ENCODE measurements at places on chromosomes 6 and 20.

GRCh38 chr6:162005372-162005771 is 722.2 kb downstream of the PRKN start:
- DNase-seq: no peak

GRCh38 chr6:14848019-14848418 is 397.9 kb upstream of the JARID2 start:
- DNase-seq: no peak

DNA sequence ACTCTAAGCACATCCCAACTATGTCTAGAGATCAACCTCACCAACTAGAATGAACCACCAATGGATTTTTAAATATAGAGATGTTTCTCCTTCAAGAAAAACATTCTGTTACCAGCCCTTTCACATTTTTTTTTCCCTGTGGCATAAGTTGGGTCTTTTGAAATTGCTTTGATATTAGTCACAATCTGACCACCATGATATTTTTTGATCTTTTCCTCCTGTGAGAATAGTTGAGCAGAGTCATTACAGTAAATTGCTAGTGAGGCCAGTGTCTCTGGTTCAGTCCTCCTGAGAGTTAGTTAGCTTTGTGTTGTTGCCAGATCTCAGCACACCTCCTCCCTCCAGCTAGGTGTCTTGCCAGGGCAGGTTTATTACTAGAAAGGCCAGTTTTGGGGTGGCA is 79.7 kb upstream of the MYLIP start:
- no peak for DNase-seq

DNA sequence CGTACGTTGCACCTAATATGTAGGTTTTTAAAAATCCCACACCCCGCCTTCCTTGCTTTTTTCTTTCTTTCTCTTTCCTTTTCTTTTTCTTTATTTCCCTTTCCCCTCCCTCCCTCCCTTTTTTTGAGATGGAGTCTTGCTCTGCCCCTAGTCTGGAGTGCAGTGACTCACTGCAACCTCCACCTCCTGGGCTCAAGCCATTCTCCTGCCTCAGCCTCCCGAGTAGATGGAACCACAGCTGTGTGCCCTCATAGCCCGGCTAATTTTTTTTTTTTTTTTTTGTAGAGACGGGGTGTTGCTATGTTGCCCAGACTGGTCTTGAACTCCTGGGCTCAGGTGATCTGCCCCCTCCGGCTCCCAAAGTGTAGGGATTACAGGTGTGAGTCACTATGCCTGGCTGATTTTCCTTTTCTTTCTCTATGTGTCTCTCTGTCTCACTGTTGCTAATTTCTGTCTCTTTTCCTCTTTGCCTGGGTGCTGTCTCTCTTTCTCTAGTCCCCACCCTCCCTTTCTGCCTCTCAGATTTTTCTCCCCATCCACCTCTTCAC is 61.2 kb downstream of the SRC start:
- no peak for DNase-seq

DNA sequence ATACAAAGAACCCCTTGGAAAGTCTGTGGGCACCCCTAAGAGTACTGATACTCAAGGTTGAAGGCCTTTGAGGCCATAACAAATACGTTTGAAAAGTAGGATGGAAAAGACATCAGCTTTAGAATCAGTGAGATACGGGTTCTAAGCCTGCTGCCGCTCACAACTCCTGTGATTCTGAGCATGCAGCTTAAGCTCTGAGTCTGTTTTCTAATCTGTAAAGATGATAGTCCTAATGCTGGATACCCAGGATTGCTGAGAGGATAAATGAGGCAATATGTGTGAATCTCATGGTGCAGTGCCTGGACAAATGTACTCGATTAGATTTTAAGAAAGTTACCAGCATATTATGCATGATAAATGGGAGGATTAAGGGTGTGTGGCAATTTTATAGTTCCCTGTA is 321.0 kb upstream of the HSF2 start:
- no peak for DNase-seq

GRCh38 chr6:148383658-148384368 is 41.2 kb downstream of the SASH1 start:
- DNase-seq: no peak

DNA sequence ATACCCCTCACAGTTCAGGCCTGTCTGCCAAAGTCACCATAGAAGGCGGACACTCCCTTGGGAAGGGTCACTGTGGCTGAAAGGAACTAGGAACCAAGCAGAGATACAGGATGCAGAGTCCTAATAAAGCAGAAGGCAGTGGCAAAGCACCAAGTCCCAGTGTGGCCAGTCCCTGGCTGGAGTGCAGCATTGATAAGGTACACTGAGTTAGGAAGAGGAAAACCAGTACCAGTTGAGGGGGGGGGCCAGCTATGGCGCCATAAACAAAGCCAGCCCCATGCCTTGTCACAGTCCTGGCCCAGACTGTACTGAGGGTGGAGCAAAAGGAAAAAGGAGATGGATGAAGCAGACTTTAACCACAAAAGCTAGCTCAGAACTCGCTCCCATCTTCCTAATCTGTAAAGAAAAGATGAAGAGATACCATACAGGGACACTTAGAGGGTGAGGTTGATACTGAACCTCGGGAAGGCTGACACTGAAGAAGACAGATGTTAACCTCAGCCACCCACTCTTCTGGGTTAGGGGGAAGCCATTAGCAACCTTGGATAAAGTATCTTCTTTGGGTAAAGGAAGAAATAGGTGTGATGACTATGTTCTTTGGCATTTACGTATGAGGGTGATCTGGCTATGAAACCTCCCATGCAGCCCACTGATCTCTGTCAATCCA is 7.8 kb downstream of the ABHD12 start:
- DNase-seq: no peak

DNA sequence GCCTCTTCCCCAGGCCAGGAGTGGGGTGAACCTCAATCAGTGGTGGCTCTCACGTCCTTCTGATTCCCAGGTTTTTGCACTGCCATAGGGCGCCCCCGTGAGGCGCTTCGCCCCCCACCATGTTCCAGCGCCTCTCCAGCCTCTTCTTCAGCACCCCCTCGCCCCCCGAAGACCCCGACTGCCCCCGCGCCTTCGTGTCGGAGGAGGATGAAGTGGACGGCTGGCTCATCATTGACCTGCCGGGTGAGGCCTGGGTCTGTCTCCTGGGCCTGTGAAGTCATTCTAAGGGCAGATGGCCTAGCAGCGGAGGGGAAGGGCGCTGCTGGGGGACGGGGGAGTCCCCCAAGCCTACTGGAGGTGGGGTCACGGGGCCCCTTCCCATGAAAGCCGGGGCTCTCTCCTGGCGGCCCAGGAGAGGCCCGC is 4.5 kb downstream of the TP53INP2 start:
- peak; percentile 39 for DNase-seq

DNA sequence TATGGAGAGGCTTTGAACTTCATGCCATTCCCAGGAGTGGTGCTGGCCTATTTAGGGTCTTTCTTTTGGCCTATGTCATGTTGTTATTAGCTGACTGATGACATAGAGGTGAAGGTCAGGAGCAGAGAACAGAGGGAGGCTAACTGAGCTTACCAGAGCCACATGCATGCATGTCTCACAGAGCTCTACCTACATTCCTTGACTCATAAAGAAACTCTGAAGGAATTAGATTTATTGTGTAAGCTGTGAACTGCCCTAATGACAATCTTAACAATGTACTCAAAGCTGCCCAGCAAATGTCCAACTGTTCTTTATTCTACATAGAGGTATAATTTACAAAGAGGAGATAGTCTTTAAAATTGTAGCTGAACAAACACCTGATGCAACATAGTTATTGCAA is 192.7 kb upstream of the CNR1 start:
- no peak for DNase-seq

GRCh38 chr6:120108061-120108795 is 758.7 kb upstream of the MAN1A1 start:
- DNase-seq: no peak

DNA sequence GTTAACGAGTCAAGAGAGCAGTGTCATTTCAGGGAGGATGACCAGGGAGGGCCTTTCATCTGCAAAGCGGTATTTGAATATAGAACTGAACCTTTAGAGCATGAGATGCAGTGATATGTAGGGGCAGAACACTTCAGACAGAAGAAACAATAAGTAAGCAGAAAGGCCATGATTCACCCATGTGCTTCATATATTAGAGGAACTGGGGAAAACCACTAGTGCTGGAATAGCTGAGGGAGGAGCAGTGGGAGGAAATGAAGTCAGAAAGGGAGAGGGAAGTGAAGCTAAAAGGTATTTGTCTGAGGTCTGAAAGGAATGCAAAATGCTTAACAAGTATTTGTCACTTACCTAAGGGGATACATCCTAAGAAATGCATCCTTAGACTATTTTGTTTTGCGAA is 391.2 kb downstream of the ADGRB3 start:
- DNase-seq: no peak

GRCh38 chr6:21559238-21559637 is 34.3 kb upstream of the SOX4 start:
- DNase-seq: no peak

DNA sequence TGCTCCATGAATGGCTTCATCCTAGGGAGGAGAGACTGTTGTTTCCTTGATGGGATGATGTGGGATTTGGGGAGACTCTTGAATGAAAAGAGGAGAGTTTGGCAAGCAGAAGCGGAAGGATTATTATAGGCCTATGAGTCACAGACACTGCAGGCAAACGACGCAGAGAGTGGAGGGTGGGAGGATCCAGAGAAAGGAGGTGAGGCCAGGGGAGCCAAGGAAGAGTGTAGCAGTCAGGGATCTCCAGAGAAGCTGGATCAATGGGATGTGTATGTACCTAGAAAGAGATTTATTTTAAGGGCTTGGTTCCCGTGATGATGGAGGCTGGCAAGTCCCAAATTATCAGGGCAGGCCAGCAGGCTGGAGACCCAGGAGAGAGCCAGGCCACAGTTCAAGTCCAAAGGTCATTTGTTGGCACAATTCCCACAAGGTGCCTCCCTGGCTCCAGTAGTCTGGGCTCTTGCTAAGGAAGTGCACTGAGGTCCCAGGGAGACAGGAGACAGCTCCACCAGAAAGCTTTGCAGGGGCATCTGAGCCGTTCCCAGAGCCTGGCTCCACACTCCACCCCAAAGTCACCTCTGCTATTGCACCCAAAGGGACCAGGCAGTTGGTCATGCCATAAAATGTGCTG is 76.0 kb downstream of the ADTRP start:
- DNase-seq: no peak

DNA sequence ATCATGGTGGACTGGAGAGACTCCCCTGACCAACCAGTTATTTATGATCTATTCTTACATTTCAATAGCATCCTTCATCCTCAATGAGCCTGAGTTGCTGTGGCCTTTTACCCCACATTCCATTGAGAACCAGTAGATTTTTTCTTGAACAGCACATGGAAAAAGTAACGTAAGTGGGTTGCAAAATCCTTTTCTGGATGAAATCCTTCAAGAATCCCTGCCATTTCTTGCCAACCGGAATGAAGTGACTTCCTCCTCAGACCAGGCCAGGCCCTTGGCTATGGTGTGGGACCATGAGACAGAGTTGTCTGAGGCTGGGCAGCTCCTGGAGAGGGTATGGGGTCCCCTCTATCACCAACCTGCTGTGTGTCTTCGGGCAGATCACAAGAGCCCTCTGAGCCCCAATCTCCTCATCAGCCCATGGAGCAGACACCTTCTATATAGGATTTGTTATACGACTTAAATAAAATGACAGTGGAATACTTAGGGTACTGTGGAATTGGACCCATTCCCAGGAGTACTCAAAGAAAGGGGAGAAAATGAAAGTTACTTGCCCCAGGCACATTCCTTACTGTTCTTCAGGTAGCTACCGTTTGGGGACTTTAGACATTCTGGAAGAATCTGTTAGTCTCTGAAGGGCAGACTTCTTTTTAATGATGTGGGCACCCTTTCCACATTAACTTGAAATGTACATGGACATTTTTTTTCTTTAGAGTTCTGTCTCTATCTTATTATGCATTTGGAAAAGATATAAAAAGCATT is 10.9 kb downstream of the EYA2 start:
- DNase-seq: no peak

- DNase-seq: no peak
These were observed 246.6 kb downstream of the PHF3 start for GRCh38 chr6:63882208-63882607.

DNA sequence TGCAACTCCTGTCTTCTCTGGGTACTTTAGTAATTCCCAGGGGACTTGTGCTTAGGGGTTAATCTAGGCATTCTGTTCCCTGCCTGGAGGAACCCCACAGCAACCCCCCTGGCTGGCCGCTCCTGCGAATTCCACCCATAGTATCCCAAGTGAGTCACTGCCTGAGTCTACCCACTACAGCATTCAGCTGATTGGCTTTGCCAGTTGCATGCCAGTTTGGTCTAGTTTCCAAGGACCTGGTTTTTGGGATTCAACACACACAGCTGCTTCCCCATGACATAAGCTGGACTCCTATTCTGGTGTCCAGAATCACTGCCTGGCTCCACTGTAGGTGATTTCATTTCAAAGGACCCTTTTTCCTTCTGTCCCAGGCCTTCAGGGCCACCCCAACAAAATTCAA is 40.3 kb downstream of the PLCG1 start:
- no peak for DNase-seq

DNA sequence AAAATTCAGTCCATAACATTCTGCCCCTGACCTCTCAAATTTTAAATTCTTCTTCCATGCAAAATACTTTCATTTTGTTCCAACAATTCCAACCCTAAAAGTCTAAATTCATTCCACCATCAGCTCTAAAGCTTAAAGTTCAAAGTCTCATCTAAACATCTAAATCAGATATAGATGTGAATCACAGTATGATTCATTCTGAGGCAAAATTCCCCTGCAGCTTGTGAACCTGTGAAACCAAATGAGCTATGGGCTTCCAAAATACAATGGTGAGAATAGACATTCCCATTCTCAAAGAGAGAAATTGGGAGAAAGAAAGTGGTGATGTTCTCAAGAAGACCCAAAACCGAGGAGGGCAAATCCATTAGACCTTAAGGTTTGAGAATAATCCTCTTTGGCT is 309.8 kb downstream of the HIVEP2 start:
- DNase-seq: no peak

- no peak for DNase-seq
These were observed 9.4 kb upstream of the HLA-DQA1 start for GRCh38 chr6:32627831-32628230.

GRCh38 chr6:105982761-105983540 is 103.2 kb upstream of the PRDM1 start:
- no peak for DNase-seq

DNA sequence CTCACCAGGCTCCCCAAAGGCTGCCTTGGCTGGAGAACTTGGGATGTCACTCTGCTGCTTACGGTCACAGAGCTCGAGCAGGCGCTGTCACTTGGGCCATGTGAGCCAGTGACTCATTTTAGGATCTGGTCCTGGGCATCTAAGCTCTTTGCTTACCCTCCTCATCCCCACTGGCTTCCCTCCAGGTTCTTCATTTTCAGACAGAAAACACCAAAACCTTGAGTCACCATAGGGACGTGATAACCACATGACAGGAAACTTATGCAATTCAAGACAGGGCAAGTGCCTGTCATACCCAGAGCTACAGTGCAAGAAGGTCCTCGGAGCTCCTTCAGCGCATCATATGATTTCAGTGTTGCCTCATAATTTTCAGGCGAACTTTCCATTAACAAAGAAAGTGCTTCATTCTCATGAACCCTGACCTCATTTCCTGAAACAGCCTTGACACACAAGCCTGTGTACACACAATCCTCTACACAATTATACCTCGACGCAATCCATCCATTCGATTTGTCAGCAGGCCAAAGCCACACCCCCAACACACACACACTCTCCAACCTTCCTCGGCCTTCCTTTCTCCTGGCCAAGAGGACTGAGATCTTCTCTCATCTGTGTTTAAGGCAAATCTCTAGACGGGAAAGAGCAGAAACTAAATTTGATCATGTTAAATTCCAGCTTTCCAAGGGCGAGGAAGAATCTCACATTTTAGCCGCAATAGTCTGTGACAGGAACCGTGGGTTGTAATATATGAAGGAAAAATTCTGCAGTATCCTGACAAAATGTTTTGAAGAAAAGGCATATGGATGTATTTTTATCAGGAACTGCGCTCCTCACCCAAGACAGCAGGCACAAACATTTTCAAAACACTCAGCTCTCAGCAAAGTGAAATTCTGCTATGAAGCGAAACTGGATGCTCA is 25.3 kb downstream of the TBC1D7 start:
- no peak for DNase-seq

Measured in activated CD8-positive, alpha-beta memory T cell treated with anti-CD3 and anti-CD28 coated beads for 1 hour (primary cell).